ENCODE measurements at places on chromosomes 6 and 20.

DNA sequence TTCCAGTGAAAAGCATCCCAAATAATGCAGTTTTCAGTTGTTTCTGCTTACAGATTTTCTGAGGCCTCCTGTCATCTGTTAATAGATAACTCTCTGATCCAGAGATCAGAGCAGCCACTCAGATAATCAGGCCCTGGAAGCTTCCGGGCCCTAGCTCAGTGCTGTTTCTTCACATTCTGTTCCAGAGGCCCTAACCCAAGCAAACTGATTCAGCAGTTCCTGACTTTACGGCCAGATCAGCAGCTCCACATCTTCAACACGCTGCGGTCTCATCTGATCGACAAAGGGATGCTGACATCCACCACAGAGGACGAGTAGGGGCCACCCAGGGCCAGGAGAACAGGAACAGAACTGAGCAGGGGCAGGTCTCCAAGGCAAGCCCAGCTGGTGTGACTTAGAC is 63.1 kb downstream of the CDS2 start:
- DNase-seq = no peak

GRCh38 chr6:166944666-166945256 is 11.6 kb downstream of the RNASET2 start:
- DNase-seq = no peak

DNA sequence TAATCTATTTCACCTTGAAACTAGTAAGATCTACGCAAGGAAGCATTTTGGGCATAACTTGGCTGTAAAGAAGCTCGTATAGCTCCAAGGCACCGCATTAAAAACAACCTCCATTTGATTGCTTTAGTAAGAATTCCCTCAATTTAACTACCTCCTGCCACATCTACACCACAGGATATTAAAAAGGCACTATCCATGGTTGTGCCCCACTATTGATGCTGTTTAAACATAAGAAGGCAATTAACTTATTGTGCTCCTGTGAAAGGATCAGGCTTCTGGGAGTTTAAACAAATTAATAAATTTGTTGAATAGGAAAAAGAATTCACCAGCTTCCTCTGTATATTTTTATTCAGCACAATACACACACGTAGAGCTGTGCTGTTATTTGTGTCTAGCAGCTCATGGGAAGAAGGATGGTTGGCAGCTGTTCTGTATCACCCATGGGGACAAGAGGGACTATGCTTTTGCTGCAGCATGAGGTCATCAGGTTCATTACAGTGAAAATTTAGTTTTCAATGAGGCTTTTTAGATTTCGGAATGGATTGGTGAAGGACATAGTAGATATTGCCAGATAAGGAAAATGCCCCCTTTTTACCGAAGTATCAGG is 513.3 kb downstream of the HAO1 start:
- no peak for DNase-seq

GRCh38 chr6:163661272-163661671 is 246.8 kb downstream of the QKI start:
- peak; percentile 83 for DNase-seq

GRCh38 chr20:44050925-44051660 is 135.9 kb downstream of the JPH2 start:
- DNase-seq = no peak

Measured in suppressor macrophage treated with lipopolysaccharide for 1 hour (primary cell).